AG08395 (cell line): ENCODE measurements at places on chromosomes 16 and 17.
A peak's percentile ranks its signal among the peaks of the same experiment; 100 is the strongest.

- no peak for DNase-seq
These were observed 5.0 kb upstream of the HSD17B1 start for GRCh38 chr17:42547698-42548069.

DNA sequence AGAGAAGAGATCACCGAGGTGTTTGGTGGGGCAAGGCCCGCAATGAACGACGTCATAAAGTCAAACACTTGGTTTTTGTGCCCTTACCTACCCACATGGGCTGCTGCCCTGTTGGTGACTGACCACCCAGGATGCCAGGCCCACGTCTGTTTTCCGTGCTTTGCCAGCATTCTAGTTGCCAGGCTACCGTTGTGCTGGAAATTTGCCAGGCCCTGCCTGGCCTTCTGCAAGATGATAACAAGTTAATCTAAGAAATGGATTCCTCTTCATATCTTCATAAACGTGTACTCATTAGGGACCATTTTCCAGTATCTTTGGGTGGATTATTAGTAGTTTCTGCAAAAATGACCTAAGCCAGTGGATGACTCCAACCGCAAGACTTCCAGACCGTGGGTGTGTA, 35.4 kb downstream of the SLC6A4 start:
- no peak for DNase-seq

DNA sequence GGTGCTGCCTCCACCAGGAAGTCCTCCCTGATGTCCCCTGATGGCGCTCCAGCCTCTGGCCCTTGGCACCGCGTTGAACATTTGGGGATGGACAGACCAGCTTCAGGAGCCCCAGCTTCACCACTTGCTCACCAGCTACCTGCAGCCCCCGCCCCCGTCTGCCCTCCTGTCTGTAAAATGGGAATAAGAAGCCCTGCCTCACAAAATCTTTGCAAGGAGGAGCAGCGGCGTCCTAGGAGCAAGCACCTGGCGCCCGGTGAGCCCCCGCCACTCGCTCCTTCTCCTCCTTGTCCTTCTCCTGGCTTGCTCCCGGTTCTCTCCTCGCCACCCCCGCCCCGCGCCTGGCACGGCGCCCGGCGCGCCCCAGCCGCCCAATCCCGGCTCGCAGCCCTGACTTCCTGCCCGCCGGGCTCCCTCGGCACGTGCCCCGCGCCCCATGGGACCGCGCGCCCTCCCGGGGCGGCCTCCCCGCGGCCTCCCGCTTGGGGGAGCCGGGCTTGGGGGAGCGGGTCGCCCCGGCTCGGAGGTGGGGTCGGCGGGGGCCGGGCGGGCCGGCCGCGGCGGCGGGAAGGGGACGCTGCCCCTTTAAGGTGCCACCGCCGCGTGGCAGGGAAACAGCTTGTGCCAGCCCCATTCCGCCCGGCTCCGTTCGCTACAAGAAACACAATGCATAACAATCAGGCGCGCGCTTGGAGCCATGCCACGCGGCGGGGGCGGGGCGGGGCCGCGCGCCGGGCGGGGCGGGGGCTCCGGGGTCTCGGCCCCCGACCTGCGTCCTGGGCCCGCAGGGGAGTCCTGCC, 9.1 kb upstream of the PPP1R1B start:
- DNase-seq: peak; percentile 74

- DNase-seq: no peak
These were observed 107.8 kb downstream of the ENGASE start for GRCh38 chr17:79182176-79183042.

DNA sequence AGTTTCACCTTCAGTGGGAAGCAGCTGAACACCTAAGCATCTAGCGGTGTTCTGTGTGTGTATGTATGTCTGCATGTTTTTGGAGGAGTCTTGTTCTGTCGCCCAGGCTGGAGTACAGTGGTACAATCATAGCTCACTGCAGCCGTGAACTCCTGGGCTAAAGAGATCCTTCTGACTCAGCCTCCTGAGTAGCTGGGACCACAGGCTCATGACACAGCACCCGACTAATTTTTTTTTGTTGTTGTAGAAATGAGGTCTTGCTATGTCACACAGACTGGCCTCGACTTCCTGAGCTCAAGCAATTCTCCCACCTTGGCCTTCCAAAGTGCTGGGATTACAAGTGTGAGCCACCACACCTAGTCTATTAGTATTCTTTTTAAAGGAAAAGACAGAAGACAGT, 30.2 kb upstream of the FAAP100 start:
- no peak for DNase-seq

- DNase-seq: no peak
These were observed 13.6 kb downstream of the TAC4 start for GRCh38 chr17:49834118-49834743.

GRCh38 chr16:26688105-26688504, 378.6 kb upstream of the C16orf82 start:
- no peak for DNase-seq

- no peak for DNase-seq
These were observed 785 bp downstream of the HID1 start for GRCh38 chr17:74971842-74972106.

DNA sequence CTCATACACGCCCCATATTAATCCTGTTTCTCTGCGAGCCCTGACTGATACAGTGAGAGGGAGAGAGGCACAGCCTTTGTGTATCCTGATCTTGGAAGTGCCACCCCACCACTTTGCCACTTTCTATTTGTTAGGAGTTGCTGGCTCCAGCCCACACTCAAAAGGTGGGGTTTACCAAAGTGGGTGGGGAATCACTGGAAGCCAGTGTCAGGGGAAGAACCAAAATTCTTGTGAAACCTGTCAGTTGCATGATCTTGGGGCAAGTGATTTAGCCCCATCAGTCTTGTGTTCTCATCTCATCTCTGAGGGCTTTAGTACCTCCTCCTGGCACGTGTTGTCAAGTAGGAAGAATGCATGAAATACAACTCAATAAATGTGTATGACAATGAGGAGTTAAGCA, 119.5 kb downstream of the SOX9 start:
- DNase-seq: no peak

DNA sequence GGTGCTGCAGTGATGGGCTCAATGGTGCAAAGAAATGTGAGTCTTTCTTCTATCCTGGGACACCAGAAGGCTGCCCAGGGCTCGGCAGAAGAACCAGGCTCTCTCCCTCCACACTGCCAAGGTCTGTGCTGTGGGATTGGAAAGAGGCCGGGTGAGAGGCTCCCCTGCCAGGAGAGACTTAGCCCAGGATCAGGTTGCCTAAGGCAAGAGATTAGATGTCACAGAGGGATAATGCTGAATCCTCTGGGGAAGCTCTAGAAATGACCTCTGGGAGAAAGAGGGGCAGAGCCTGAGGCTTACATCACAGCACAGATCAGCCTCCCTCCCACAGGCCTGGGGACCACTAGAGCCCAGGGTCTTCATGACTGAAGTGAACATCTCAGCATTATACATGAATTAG, 5.7 kb upstream of the DOC2B start:
- no peak for DNase-seq

- DNase-seq: no peak
These were observed 37.0 kb downstream of the TMC7 start for GRCh38 chr16:19020689-19021088.

DNA sequence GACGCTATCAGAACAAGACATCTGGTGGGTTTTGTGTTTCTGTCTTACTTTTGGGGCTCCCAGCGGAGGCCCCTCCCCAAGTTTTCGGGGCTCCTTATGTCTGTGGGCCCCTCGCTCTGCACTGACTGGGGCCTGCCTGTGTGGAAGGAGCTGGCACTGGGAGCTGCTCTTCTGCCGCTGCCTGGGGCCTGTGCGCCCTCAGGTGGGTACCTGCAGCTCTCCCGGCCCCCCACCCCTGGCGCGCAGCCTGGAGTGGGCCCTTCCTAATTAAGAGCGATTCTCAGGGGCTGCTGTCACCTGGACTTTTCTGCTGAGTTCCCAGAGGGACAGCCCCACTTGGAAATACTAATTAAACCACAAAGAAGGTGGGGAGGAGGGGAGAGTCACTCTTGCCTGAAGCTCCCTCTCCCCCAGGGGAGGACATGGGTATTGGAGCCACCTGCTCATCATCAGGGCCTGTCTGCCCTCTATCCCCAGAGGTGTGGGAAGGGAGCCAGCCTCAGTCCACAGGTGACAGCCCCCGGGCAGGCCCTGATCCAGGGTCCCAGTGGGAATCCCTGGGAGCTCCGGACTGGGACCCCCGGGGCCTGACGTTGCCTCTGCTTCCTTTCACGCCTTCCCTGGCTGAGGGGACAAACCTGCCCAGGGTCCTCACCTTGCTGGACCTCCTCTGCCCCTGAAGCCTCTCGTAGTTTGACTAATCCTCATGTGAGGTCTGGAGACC, 36.5 kb downstream of the GSE1 start:
- DNase-seq: no peak

DNA sequence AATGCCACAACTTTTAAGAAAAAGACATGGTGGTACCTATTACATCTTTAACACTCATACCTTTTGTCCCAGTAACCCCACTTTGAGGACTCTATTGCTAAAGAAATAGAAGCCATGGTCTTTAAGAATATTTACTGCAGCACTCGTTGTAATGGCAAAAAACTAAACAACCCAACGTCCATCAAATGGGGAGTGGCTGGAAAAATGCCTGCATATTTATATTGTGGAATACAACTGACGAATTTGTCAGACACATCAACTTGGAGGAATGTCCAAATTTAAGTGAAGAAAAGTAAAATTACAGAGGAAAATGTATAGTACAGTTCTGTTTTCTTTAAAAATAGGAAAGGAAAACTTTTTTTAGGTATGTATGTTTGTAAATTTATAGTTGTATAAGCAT, 47.8 kb downstream of the STX8 start:
- no peak for DNase-seq

DNA sequence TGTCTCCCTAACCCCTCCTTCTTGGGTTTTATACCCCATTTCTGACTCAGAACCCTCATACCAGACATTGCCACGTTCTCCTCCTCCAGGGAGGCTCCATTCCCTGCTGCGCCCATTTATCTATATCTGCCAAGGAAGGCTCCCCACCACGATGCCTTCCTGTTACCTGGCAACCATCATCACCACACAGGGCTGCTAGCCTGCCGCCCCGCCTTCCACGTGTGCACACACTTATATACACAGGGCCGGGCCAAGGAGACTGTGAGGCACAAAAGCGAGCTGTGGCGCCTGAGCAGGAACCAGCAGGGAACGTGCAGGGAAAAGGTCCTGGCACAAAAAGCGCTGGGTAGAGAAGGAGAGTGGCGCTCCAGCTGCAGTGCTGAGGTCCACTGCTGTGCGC, 261.8 kb downstream of the CBLN1 start:
- DNase-seq: no peak

DNA sequence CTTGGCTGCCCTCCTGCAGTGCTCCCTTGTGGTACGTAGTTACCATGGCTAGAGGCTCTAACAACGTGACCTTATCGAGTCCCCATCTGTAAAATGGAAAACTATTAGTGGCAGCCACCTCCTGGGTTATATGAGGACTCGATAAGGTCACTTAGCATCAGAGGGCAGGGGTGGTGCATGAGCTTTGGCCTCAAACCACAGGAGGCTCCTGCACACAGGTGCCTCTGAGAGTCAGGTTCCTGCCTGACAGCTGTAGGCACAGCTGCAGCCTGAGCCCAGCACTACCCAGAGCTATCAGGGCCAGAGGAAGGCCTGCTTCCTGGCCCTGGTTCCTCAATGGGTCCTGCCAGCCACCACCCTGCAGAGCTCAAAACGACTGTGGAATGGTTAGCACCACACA, 57.2 kb upstream of the SEC14L1 start:
- no peak for DNase-seq

DNA sequence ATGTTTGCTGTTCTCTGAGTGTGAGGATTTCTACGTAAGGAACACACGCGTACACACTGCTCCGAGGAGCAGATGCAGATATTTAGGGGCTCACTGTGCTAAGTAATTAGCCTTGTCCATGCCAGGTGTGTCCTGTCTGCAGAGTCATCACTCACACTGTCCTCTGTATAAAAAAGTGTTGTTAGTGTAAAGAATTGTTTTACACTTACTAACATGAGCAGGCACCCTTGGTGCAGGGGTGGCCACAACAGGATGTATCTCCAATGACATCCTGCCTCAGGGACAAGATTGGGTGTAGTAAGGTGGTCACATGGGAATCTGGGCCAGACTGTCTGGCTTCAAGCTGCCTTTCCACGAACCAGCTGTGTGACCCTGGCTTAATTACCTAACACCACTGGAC, 63.9 kb downstream of the NDEL1 start:
- no peak for DNase-seq

GRCh38 chr17:61927208-61928100, at the start of gene INTS2:
Gene INTS2 (minus strand): TSS chr17:61927982. CDS start chr17:61926644, 1,338 bp downstream.
- peak; percentile 98 for DNase-seq

DNA sequence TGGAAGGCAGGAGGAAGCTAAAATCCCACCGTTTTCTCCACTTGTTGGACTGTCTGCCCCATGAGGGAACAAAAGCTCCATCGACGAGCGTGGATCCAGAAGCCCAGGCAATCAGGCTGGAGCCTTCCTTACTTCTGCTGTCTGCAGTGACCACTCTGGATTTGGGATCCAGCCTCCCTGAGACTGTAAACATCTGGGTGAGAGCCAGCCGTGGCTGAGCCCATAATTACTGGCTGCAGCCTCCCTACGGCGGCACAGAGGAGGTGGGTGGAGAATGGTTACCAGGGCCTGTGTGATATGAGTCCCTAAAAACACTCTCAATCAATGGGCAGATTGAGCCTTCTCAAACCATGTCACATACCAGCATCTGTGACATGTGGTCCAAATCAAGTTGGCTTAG, 158.2 kb downstream of the FOXL1 start:
- no peak for DNase-seq

DNA sequence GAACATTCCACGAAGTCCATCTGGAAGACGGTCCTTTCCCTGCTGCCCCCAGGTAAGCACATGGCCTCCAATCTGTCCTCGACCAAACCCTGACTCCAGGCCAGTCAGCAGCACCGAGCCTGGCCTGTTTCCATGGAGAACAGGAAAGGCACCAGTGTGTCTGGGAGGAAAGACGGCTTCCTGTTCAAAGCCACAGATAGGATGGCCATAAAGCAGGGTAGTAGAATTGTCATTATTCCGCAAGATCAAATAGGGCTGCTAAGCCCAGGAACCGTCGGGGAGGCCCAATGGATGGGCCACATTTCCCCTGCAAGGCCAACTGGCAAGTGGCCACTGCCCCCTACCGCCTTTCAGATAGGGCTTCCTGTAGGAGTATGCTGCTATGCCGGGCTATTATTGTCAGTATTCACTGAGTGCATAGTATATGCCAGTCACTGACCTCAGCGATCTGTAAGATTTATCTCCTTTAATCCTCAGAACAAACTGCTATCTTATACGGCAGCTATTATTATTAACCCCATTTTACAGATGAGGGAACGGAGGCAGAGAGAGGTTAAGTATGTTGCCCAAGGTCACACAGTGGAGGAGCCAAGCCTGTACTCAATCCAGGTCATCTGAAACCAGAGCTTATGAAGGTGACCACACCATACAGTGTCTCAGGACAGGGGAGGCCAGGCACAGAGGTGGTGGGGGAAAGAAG, 23.0 kb upstream of the PLCG2 start:
- no peak for DNase-seq

GRCh38 chr17:1597861-1598342, 30.7 kb downstream of the SLC43A2 start:
- DNase-seq: no peak

GRCh38 chr17:74825952-74826719, 33.5 kb downstream of the GRIN2C start:
- DNase-seq: no peak
